ENCODE measurements at places on chromosomes 1 and 21.

- DNase-seq, result no peak
These were observed 18.7 kb downstream of the ADARB1 start for GRCh38 chr21:45093035-45093532.

DNA sequence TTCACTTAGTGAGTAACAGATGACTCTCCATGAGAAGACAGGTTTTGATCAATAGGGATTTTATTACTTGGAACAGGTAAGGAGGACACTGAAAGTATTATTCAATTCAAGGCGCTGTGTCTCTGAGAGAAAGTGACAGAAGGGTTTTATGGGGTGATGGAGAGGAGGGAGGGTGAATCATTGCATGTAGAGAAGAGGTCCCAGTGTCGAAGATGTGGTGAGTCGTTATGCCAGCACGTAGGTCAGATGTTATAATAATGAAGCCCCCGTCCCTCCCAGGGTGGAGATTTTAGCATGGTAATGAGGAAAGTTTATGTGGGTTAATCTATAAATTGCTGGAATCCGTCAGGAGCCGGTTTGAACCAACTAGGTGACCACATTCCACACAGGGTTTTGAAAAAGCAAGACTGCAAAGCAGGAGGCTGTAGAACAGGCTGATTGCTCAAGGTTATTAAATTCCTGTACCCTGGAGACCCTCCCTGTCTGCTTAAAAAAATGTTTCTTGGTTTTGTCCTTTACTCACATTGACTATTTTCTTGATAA, 586.4 kb upstream of the TMPRSS15 start:
- DNase-seq, result no peak

DNA sequence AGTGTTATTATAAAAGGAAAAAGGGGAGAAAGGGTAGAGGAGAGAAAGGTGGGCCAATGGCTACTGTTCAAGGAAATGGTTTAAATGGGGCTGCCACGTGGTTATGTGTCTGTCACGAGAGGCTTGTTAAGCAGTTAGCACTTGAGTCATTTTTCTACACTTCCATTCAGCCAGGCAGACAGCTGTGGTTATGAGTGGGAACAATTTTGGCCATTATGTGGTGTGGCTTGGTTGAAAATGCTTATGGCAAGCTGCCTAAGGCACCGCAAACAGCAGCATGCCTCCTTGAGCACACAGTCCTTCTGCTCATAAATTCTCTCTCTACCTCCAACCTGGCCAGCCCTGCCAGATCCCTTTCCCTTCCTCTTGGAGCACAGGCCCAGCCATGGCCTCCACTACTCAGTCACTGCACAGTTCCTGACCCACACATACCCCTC, 3.2 kb upstream of the SRM start:
- DNase-seq, result no peak

DNA sequence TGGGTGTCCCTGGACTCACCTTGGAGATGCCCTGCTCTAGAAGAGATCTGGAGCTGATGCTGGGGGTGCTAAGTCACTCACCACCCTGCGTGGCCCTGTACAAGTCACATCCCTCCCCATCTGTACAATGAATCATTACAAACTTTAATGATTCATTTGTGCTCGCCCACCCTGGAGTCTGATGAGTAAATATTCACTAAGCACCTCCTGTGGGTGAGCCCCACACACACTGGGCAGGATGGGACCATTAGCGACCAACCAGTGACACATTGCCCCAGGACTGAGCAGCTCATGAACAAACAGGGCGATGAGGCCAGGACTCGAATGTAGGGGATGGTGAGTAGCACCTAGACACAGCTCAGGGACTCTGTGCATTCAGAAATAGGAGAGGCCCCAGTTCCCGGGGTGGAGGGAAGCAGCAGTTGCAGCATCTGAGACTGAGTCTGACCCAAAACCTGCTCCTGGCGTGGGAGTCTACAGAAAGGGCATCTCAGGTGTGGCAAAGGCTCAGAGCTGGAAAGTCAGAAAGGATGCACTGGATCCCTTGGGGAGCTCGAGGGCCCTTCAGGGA, 18.1 kb upstream of the PDZK1IP1 start:
- no peak for DNase-seq

- no peak for DNase-seq
These were observed 72.3 kb upstream of the PPP2R5A start for GRCh38 chr1:212212906-212213305.

GRCh38 chr21:45358711-45359310, 46.2 kb upstream of the COL18A1 start:
- no peak for DNase-seq

DNA sequence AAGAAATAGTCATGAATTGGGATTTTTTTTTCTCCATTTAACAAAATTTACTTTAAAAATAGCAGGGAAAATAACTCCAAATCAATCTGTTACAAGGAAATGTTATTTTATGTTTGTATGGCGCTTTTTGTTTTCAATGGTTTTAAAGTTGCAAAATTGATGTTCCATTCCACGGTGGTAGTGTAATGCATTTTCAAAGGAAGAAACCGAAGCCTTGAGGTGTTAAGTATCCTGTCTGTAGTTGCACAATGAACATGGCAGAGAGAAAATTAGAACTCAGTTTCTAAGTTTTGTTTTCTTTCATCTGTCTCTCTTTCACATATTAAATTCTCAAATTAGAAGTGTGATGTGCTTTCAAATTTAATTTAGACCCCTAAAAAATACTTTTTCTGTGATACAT, 841.8 kb downstream of the USP25 start:
- DNase-seq, result no peak

- DNase-seq, result no peak
These were observed 66.2 kb downstream of the SCCPDH start for GRCh38 chr1:246790364-246790763.

GRCh38 chr1:240033406-240033805, 58.3 kb upstream of the FMN2 start:
- no peak for DNase-seq

Data from stimulated activated CD4-positive, alpha-beta T cell treated with anti-CD3 and anti-CD28 coated beads, Interleukin-12 subunit alpha, Interleukin-12 subunit beta, amount 100 ng/mL, for 4 hours (primary cell).